RPMI8226 (cell line): ENCODE measurements at places on chromosomes 4 and X.

- DNase-seq: no peak
Observed at GRCh38 chrX:71214604-71215337, 8.3 kb upstream of the GJB1 start.

- DNase-seq: peak; percentile 58
Observed at GRCh38 chr4:15004739-15005301, 2.5 kb downstream of the CPEB2 start.

GRCh38 chrX:110146521-110146920 lies 143.6 kb downstream of the TMEM164 start:
- peak; percentile 61 for DNase-seq

- peak; percentile 54 for DNase-seq
Observed at GRCh38 chrX:136906921-136907510, 26.5 kb upstream of the RBMX start.

- DNase-seq: peak; percentile 53
Observed at GRCh38 chr4:40976343-40976742, 226.6 kb downstream of the NSUN7 start.

DNA sequence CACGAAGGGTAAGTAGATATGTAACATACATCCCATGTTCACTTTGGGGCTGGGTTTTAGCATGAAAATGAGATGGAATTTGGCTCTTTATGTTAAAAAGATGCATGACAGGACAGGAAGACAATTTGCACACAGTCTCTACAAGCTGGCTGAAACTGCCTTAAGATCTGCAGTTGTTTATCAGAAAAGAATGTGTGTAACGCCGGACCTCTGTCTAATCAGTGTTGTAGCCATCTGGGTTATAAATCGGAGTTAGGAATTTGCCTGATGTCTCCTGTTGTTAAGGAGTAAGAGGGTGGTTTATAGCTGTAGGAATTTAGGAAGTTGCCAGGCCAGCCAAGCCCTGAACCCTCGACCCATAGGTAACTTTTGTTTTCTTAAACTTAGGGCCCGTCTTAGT lies 562.9 kb upstream of the FAT1 start:
- no peak for DNase-seq

GRCh38 chr4:88802585-88803286 lies 105.1 kb upstream of the NAP1L5 start:
- DNase-seq: no peak

DNA sequence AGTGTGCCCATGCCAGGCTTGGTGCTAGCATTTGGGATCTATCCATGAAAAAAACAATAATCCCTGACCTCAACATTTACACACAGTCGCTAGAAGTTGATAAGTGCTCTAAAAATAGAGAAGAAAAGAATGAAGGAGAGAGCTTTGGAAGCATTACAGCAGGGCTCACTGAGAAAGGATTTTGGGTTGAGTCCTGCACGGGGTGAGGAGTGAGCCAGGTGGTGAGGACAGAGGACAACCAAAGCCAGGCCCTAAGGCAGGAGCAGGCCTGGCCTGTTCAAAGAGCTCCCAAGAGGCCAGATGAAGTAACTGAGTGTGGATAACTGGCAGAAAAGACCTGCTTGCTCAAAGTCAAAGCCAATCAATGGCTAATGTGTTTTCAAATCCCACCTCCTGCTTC lies 20.7 kb upstream of the PROM1 start:
- no peak for DNase-seq

- DNase-seq: no peak
Observed at GRCh38 chr4:1684506-1685234, 557 bp upstream of the FAM53A start.

- DNase-seq: no peak
Observed at GRCh38 chrX:17597836-17598439, 139.4 kb upstream of the SCML1 start.

- no peak for DNase-seq
Observed at GRCh38 chr4:187499956-187500355, 495.6 kb upstream of the ZFP42 start.

DNA sequence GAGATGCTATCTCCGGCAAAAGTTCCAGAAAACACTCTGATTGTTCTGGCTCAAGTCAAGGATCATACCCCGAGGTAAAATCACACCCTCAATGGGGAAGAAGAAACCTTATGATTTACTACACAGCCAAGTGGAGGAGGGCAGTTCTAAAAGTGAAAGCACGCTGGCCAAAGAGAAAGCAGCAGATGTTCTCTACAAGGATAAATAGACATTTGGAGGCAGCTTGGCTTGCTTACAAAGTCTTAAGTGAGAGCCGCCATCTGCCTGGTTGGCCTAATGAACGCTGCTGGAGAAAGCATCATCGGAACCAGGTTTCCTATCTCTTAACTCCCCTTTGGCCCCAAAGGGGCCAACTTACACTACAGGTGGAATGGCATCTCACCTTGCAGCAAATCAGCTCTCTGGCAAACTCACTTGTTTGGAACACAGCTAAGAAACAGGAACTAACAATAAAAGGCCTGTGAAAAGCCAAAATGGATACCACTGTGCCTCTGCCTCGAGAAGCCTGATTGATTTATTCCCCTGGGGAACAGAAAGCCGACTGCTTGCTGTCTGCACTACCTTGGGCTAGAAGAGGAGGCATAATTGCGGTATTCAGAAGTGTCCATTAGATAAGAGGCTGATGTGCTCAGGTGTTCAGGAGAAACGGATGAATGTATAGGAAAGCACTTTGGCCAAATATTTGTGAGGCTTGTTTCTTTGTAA lies 22.8 kb downstream of the FRAS1 start:
- peak; percentile 8 for DNase-seq

GRCh38 chrX:148448686-148449085 lies 51.7 kb upstream of the AFF2 start:
- no peak for DNase-seq

- DNase-seq: no peak
Observed at GRCh38 chr4:71473541-71474240, 134.9 kb downstream of the SLC4A4 start.

DNA sequence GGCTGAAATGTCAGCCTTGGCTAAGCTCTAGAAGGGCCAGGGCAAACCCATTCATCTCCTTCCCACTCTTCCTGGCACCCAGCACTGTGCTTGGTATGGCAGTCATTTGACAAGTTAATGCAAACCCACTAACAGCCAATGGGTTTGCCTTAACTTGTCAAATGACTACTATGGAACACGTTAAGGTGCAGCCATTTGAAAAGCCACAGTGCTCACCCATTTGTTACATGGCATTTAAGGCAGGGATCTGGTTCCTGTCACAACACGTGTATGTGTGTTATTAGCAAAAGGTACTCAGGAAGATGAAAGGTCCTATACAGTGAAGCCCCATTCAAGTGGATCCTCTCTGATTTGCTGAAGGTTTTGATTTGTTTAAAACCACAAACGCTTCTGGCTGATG lies 7.2 kb downstream of the CRMP1 start:
- DNase-seq: no peak

DNA sequence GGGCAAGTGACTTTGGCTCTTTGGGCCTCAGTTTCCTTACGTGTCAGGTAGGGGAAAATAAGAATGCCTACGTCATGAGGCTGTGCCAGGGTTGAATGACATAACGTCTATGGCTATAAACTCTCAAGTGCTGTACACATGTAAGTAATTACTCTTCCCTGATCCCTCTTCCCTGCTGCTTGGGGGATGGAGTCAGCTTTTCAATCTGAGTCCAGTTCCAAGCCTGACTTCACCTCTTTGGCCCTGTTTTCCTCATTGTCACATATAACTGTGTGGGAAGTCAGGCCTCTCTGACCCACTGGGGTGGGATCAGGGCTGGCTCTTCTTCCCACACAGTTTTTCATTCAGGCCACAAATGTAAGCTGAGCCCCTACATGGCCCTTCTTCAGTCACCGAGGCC lies 11.4 kb upstream of the CITED1 start:
- DNase-seq: no peak

- DNase-seq: no peak
Observed at GRCh38 chr4:108458681-108459080, 161.7 kb upstream of the RPL34 start.

DNA sequence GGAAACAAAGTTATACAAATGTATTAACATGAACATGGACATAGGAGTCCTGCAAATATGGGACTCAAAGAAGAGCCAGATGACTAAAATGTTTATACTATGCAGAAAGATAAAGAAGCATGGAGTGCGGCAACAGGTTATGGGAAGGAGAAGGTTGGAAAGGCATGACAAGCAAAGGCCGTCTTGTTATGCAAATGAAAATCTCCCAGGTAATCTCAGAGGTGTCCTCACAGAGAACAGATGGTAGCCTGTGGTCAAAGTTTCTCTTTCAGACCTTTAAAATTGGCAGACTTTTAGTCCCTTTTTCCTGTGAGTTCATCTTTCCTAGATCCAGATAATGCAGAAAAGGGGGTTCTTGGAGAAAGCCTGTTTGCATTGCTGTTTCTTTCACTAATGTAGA lies 116.4 kb upstream of the BEND4 start:
- DNase-seq: no peak

- no peak for DNase-seq
Observed at GRCh38 chrX:93985344-93986307, 311.6 kb downstream of the FAM133A start.

DNA sequence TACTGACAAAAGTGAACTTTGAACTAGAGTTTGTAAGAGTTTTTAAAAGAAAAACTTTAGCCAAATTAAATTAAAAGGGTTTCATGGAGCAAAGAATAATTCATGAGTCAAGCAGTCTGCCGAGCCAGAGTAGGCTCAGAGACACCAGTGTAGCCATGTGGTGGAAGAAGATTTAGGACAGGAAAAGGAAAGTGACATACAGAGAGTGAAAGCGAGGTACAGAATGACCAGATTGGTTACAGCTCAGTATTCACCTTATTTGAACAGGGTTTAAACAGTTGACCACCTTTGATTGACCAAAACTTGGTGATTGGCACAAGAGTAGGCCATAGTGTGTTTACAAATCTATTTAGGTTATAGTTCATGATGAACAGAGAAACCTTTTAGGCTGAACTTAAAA lies 377.8 kb downstream of the KLHL4 start:
- no peak for DNase-seq

- DNase-seq: no peak
Observed at GRCh38 chrX:77076896-77077295, 370.3 kb upstream of the FGF16 start.

DNA sequence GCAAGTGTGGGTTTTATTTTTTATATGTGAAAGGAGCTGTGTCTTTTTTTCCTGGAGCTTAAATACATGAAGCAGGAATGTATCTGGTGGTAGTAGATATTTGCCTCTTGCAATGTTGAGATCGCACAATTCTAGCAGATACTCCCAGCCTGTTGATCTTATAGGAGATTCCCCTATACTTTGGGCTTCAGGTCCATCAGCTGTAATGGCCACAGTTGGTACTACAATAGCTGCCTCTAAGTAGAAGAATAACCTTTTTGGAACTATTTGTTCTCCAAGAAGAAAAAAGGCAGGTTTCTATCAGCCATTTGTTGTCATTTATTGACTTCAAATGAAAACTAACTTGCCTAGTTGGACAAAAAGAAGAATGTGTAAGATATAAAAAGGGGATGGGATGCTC lies 37.7 kb downstream of the LIMCH1 start:
- no peak for DNase-seq

- no peak for DNase-seq
Observed at GRCh38 chr4:86919561-86920223, 15.1 kb upstream of the AFF1 start.

DNA sequence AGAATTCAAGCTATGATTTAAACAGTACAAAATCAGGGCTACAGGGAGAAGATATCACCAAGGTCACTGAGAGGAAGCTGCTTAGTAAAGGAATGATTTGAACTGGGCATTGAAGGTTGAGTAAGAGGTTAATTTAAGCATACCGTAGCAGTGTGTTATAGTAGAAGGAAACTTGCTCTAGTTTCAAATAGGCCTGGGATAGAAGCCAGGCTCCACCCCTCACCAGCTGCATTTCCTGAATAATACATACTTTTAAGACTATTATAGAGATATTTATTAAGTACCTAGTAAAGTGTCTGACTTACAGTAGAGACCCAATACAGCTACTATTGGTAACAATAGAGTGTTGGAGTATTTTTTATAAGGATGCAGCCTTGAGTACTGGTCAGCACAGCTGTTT lies 118.0 kb upstream of the GLRA2 start:
- DNase-seq: no peak
